Mesenteric fat pad (tissue), 1 donor: ENCODE measurements at places on chromosomes 6 and 20. TPM values are rescaled to one million over a fixed set of nuclear protein-coding genes. Genes with fewer than 3 reads are reported as not detected.

Gene FOXF2
- total RNA-seq: 2.7 TPM

Gene GLP1R
- total RNA-seq: not detected

Gene GJA10
- total RNA-seq: not detected

Gene CD40
- 17.3 TPM for total RNA-seq

Gene ADRM1
- total RNA-seq: 87.1 TPM

Gene KCNG1
- total RNA-seq: 0.19 TPM

Gene UBE2C
- total RNA-seq: not detected

Gene PMEPA1
- total RNA-seq: 90.0 TPM

Gene WFDC12
- not detected for total RNA-seq

Gene SERINC3
- 123 TPM for total RNA-seq

Gene NSFL1C
- total RNA-seq: 78.6 TPM

Gene PPP2R5D
- total RNA-seq: 27.8 TPM

Gene ERVFRD-1
- total RNA-seq: 0.13 TPM

Gene CPXM1
- 57.7 TPM for total RNA-seq

Gene TSBP1
- not detected for total RNA-seq

Gene SAPCD1
- total RNA-seq: 2.0 TPM

Gene MYLK4
- 0.61 TPM for total RNA-seq

Gene XPO5
- total RNA-seq: 43.6 TPM

Gene NNAT
- 27.3 TPM for total RNA-seq

Gene SLC32A1
- not detected for total RNA-seq

Gene TBX18
- total RNA-seq: 13.8 TPM

Gene RNF146
- 41.7 TPM for total RNA-seq

Gene DEFB124
- 1.7 TPM for total RNA-seq

Gene ARMC12
- 0.58 TPM for total RNA-seq

Gene NOL4L
- 21.5 TPM for total RNA-seq

Gene THBS2
- 270 TPM for total RNA-seq

Gene RNF217
- 34.1 TPM for total RNA-seq

Gene ZSWIM3
- 2.2 TPM for total RNA-seq

Gene NR2E1
- not detected for total RNA-seq

Gene PCED1A
- 28.5 TPM for total RNA-seq

Gene CLDN20
- total RNA-seq: not detected

Gene SIRPB2
- 25.5 TPM for total RNA-seq

Gene APOBEC2
- not detected for total RNA-seq

Gene ADGB
- not detected for total RNA-seq

Gene RAET1G
- total RNA-seq: 0.51 TPM

Gene SLC35F1
- 0.48 TPM for total RNA-seq

Gene PEX3
- total RNA-seq: 15.4 TPM

Gene LY6G6C
- not detected for total RNA-seq

Gene NCOA6
- total RNA-seq: 24.4 TPM

Gene THEMIS
- total RNA-seq: 0.45 TPM

Gene FNDC1
- 1.2 TPM for total RNA-seq

Gene PROKR2
- not detected for total RNA-seq

Gene OR2H1
- total RNA-seq: not detected

Gene NKAIN2
- 0.42 TPM for total RNA-seq

Gene SNX21
- 46.7 TPM for total RNA-seq

Gene CCNC
- 45.3 TPM for total RNA-seq

Gene C6orf52
- total RNA-seq: 1.1 TPM

Gene GGTLC1
- not detected for total RNA-seq

Gene GRM1
- not detected for total RNA-seq

Gene HLA-DRA
- total RNA-seq: 174 TPM

Gene ZC2HC1B
- not detected for total RNA-seq

Gene CDSN
- total RNA-seq: not detected

Gene PSMB9
- 28.9 TPM for total RNA-seq

Gene ZKSCAN3
- 3.0 TPM for total RNA-seq
